ENCODE measurements at places on chromosomes 13 and 19.

DNA sequence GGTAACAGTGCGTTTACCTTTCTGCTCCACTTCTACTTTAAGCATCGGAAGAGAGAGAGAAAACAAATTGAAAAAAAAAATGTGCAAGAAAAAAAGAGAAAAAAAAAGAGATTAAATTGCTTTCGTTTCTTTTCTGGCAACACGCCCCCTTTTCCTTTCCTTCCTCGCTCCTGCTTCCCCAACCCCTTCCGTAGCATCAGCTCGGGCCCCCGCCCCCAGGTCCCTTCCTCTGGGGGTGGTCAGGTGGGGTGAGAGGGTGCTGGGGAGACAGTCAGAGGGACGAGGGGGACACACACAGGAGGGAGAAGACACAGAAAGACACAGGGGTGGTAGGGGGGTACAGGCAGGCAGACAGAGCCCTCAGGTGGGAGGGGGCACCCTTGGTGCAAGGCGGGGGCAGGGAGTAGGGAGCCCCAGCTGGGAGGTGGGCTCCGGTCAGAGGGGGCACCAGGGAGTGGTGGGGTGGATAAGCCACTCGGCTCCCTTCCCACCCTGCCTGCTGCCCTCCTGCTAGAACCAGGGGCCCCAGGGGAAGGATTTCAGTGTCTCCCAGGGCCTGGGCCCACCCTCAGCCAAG, 30.7 kb upstream of the ASF1B start:
- no peak for DNase-seq

- no peak for DNase-seq
Measured at GRCh38 chr13:25881136-25881926, 170.5 kb downstream of the SHISA2 start.

GRCh38 chr19:3057275-3057714, 5.0 kb downstream of the TLE5 start:
- DNase-seq = no peak

DNA sequence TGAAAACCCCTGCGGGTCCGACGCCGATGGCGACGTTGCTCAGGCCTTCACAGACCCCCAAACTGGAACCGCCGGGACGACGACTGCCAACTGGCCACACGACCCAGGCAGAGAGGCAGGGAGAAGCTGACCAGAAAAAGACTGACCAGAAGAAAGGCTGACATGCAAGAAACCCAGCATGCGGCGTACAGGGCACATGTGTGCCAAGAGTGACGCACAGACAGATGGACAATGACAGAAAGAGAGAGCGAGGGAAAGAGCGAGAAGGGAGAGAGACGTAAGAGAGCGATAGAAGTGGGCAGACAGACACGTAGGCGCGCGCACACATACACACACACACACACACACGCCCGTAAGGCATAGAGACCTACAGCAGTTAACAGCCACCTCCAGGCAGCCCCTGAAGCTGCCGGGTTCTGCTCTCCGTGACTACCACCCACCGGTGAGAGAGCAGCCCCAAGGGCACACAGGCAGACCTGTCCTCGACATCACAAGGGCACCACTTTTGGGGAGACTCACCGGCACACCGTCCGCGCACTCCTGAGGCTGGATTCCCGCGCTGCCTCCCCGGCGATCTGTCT, 67.2 kb upstream of the ZNF527 start:
- no peak for DNase-seq

DNA sequence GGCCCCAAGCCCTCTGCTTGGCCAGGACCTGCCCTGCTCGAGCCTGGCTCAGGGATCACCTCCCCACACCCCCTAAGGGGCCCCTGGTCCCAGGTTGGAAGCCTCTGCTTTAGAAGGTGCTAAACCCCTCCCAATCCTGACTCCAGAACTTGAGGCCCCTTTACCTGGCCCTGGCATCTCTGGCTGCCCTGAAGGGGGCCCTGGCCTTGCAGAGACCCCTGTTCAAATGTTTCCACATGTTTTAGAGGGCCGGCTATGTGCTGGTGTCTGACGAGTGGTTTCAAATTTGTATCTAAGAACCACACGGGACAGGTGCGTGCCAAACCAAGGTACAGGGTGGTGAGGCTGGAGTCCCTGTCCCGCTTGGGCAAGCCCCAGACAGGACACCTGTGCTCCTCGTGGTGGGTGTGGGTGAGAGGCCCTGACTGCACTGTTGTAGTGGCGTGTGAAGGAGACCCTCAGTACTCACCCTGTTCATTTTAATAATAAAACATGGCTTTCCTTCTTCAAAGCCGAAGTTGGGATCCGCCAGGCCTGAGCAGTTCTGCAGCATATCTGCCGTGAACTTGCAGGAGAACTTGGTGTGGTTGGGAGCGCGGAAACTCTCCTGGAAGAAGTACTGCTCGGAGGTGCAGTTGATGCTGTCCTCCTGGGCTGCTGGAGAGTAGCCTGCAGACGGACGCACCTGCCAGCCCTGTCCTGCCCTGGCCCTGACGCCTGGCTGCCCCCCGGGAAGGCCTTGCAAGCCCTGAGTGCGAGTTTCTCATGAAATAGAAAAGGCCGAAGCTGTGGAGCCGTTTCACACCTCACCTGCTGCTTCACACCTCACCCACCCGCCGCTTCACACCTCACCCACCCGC, 5.4 kb downstream of the ATP4B start:
- DNase-seq = no peak

GRCh38 chr19:38265213-38265861, 964 bp downstream of the SPINT2 start:
- DNase-seq = peak; percentile 33

DNA sequence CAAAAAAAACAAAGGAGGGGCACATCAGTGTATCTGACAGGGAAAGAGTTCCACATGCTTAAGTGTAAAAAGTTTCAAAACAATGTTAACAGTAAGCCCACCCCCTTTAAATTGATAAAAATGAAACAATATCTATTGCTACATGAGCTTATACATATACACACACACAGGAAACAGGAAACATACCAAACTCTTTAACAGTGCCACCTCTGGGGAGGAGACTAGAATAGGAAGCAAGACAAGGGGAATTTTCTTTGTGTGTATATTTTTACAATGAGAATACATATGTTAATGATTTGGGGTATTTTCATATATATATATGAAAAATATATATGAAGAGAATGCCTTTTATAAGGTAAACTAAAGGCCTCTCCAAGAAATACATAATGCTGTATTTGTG, 44.7 kb downstream of the TPT1 start:
- DNase-seq = no peak

DNA sequence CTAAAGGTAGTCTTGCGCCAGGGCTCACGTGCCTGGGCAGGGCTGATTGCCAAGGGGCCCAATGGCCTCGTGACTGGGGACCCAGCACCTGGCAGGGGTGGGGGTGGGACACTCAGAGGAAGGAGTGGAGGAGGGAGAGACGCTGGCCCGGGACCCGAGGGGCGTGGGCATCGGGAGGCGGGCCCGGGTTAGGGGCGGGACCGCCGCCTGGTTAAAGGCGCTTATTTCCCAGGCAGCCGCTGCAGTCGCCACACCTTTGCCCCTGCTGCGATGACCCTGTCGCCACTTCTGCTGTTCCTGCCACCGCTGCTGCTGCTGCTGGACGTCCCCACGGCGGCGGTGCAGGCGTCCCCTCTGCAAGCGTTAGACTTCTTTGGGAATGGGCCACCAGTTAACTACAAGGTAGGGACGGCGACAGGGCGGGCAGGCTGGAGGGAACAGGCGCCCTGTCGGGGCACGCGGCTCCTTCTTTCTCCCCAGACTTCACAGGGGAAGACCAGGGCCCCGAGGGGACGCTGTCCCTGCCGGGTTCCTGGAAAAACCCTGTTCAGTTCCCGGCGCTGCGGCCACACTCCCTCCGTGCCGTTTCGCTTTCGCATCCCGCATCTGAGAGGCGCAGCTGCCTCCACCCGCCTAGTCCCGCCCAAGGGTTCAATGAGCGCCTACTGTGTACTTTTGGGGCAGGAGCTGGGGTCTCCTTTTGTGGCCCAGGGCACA, at the start of gene IFI30:
Gene IFI30 (plus strand): TSS at position 242 of the 717 bp plus-strand sequence. CDS start 29 bp downstream, at position 271.
- peak; percentile 80 for DNase-seq

- DNase-seq = no peak
Measured at GRCh38 chr19:39833160-39833463, 850 bp downstream of the DYRK1B start.

DNA sequence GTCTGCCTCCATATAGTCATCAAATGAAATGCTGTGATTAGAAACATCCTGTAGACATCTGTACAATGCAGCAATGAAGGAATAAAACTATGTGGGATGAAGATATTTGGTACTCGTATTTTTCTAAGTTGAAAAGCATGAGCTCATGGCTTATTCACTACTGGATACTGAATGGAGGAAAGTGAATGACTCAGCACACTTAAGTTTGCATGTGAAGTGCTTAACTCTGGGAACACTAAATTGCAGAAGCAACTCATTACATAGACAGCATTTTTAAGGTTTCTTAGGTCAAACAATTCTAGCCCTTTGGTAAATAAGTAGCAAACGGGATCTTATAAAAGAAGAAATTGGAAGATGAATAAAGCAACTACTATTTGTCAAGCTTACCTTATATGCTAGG, 429.0 kb upstream of the MIR17HG start:
- DNase-seq = no peak

- DNase-seq = no peak
Measured at GRCh38 chr13:114090476-114090875, 41.9 kb downstream of the RASA3 start.

- no peak for DNase-seq
Measured at GRCh38 chr13:80173224-80173623, 167.7 kb downstream of the SPRY2 start.

GRCh38 chr19:39524495-39524894, 8.2 kb downstream of the EID2B start:
- no peak for DNase-seq

GRCh38 chr19:3284759-3285646, 60.5 kb downstream of the CELF5 start:
- DNase-seq = peak; percentile 91

DNA sequence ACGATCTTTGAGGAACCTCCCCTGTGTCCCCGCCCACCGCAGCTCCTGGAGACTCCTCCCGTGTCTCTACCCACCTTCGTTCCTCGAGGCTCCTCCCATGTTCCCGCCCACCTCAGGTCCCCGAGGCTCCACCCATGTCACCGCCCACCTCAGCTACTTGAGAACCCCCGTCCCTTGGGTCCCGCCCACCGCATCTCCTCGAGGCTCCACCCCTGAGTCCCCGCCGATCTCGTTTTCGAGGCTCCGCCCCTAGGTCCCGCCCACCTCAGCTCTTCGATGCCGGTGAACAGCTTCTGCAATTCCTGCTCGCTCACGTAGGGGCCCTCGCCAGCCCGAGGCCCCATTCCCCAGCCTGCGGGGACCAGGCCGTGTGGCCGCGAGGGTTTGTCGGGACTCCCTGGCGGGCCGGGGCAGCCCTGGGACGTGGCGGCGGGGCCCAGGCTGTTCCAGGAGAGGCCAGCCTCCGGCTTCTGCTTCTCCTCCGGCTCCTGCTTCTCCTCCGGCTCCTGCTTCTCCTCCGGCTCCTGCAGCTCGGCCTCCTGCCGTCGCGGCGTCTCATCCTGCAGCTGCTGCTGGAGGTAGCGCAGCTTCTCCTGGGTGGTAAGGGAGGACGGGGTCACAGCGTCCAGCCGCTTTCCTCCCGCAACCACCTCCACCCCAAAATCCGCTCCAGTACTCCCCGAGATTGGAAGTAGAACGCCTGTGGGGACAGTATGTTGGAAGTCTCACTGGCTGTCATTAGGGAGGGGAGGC, 16.7 kb downstream of the TSKS start:
- DNase-seq = no peak

GRCh38 chr13:29698106-29698505, 102.6 kb upstream of the SLC7A1 start:
- no peak for DNase-seq

DNA sequence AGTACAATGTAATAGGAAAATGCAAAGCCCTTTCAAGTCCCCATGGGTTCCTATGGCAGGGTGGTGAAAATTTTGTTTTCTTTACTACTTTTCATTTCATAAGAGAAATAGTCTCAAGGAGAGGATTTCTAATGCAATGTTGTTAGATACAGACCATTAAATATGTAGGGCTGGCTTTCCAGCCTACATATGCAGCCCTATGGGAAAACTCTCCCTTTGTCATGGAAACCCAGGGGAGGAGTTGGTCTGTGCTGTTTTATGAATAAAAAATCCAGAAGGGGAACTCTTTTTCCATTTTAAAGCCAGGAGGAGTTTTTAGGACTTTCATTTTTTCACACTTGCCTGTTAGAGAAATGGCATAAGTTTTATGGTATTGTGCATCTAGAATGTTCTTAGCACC, 119.6 kb downstream of the DCT start:
- DNase-seq = no peak

DNA sequence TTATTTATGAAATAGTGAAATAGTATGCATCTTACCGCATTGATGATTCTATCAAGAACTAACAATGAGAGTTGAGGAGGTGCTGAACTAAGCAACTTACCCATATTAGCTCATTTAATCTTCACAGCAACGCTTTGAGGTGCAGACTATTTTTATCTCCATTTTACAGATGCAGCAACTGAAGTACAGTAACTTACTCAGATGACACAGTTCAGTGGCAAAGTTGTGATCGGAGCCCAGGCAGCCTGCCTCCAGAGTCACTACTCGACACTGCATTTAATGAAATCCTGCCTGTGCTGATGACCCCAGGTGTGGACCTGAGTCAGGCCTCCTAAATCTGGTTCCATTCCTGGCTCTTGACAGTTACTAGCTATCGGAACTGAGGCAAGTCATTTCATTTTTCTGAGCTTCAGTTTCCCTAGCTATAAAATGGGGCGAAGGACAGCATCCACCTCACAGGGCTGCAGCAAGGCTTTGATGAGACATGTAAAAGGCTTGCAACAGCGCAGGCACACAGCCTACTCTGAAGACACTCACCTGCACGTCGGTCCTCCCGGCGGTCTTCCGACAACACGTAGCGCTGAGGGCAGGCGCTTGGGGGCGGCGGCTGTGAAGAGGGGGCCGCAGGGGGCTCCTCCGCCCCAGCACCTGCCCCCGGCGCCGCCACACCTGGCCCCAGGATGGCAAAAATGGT, 1.5 kb downstream of the MYPOP start:
- DNase-seq = no peak

All from LoVo (cell line).